ENCODE measurements at places on chromosomes 6 and 20.
A peak's percentile ranks its signal among the peaks of the same experiment; 100 is the strongest.

DNA sequence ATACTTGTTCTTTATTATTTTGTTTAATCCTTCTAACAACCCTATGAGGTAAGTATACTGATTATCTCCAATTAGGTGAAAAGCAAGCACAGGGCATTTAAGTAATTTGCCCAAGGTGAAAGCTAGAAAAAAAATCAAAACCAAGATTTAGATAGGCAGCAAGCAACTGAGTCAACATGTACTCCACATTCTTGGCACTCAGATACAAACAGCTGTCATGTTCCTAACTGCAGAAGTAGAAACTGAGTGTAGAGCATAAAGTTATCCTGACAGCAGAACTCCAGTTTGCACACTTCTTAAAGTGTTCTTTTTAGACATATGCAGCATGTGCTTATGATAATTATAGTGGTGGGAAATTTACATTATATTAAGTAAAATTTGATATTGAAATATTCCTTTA, 278.1 kb downstream of the MEI4 start:
- DNase-seq = no peak

- no peak for DNase-seq
These were observed 442.1 kb downstream of the BCKDHB start for GRCh38 chr6:80548532-80548931.

DNA sequence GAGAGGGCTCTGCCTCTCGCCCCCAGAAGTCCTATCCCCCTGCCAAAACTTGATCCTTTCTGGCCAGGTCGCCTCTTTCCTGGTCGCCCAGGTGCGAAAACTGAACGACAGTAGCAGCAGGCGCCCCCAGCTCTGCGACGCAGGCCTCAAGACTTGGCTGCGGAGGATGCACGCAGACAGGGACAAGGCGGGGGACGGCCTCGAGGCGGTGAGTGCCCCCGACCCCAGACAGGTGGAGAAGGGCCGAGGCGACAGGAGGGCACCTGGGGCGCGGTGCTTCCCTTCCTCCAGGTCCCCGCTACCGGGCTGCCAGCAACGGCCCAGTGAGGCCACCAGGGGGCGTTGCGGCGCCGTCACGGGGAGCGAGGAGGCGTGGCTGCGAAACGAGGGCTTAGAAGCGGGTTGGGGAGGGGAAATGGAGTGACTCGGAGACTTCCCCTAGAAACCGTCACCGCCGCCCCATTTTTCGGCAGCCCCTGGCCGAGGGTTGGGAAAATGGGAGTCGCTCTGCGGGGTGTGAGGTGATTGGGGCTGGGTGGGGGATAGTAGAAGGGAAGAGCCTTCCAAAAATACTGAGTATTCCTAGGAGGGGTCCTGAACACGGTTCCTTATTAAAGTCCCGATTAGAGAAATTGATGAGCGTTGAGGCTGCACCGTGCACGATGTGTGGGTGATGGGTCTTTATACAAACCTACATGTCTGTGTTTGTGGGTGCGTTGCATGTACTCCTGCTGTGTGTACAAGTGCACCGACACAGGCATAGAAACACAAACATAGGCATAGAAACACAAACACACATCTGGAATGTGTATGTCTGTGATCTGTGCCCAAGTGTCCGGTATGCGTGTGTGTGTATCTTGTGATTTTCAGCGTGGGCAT, 44.6 kb downstream of the ARHGAP40 start:
- DNase-seq = peak; percentile 76

DNA sequence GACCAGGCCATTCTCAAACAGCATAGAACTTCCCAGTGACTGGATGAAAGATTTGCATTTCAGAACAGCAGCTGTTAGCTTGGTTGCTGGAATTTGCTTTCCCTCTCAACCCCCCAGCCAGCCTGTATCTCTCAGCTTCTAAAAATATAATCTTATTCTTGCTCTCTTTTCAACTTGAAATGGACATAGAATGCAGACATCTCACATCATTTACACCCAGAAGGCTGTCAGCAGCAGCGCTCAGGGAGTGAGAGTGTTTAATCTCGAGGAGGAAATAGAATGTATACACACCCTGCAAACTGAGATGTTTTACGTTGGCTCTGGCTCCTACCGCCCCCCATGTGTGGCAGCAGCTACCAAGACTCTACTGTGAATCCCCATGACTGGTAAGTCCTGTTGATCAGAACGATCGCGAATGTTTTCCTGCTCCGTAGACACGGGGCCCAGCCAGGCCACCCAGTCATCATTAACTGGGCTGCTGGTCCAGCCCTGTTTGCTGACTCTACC, 163.4 kb upstream of the SLC24A3 start:
- DNase-seq = no peak

DNA sequence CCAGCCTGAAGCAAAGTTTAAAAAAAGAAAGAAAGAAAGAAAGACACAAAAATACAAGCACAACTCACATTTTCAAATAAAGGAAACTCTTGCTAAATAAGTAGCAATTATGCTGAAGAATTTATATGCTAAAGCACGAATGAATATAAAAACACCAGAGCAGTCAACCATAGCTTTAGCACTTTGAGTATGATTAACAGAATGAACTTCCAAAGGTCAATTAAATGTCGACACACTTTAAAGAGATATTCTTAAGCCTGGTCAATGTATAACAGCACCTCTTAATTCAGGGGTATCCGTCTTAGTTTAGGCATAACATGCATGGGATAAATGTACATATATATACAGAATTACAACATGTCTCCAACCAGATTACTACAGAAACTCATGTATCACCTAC, 125.9 kb downstream of the OGFRL1 start:
- no peak for DNase-seq

DNA sequence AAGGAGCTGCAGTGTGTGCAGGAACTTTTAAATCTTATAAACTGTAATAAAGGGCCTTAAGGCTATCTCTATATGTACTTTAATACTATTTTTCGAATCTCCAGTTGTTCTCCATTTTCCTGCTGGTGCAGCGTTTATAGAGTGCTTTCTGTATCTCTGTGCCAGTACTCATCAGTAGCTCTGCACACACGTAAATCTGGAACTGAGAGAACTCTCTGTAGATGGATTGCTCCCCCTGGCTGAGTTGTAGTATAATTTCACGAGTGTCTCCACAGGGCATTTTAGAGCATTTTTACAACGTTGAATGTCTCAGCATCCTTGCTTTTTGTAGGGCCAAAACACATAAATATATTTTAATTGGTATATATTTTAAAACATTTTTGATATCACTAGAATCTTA, 256.5 kb downstream of the TRDN start:
- DNase-seq = peak; percentile 77

GRCh38 chr6:123118811-123119210, 122.8 kb downstream of the CLVS2 start:
- no peak for DNase-seq

DNA sequence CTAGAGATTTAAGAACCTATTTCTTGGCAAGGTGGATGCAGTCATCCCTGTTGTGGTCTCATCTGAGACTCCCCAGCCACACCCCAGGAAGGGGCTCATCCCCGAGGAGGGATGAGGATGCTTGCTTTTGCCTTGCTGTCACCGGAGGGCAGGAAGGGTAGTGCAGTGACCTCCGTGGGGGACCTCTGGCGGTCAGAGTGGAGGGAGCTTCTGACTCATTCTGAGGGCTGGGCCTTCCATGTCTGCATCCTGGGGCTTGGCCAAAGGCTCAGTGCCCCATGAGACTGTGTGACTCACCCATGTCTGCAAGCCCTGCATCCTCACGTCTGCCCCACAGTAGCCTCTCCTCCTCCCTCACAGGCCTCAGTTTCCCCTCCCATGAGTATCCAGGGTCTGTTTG, 38.7 kb downstream of the UQCC2 start:
- no peak for DNase-seq

GRCh38 chr20:454951-455350, 7.4 kb downstream of the TBC1D20 start:
- DNase-seq = no peak

GRCh38 chr6:17930321-17930993, 57.0 kb downstream of the KIF13A start:
- DNase-seq = no peak

GRCh38 chr6:53608396-53608795, 57.2 kb downstream of the KLHL31 start:
- DNase-seq = no peak

DNA sequence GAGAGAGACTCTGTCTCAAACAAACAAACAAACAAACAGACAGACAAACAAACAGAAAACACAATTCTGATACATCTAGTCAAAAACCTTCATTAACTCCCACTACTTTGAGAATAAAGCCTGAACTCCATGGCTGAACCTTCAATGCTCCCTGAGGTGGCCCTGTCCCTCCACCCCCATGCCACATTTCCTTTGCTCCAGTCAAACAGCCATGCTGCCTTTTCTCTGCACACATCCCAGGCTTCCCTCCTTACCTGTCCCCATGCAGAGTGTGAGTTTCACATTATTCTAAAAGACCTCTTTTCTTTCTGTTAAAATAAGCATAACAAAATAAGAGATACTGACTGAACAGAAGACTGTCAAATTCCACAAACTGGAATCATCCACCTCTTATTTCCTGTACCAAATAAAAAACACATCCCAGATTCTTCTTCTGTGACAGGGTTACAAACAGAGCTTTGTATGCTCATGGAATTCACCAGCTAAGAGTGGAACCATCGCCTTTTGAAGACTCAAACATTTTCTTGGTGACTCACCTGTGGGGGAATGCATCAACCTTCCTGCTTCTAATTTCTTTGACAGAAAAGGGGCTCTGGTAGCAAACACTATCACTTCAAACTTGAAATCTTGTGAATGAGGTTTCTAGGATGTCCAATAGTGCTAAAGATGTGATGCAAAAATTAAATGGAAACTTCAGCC, 71.0 kb upstream of the SLC22A16 start:
- DNase-seq = no peak

DNA sequence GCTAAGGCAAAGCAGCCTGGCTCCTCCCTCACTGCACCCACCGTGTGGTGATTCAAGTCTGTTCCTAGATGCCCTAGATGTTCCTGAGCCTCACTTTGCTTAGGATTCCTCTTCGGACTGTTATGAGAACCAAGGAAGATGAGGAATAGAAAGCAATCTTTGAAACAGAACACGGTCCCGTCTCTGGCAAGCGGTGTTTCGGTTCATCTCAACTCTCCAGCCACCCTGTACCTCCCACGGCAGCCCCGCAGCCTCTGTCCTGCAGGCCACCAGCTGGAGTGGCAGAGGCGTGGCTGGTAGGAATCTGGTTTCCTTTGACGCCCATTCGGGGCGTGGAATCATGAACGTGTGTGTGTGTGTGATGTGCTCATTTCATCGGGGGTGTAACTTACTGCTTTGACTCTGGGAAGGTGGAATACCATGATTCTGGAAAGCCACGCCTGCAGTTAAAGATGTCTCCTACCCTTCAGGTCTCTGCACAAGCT, 21.3 kb downstream of the PDE10A start:
- no peak for DNase-seq

- no peak for DNase-seq
These were observed 74.8 kb downstream of the RIN2 start for GRCh38 chr20:19832875-19833274.

GRCh38 chr6:42105709-42106108, 36.7 kb downstream of the C6orf132 start:
- DNase-seq = no peak

- DNase-seq = no peak
These were observed 25.4 kb upstream of the IYD start for GRCh38 chr6:150343434-150343833.

DNA sequence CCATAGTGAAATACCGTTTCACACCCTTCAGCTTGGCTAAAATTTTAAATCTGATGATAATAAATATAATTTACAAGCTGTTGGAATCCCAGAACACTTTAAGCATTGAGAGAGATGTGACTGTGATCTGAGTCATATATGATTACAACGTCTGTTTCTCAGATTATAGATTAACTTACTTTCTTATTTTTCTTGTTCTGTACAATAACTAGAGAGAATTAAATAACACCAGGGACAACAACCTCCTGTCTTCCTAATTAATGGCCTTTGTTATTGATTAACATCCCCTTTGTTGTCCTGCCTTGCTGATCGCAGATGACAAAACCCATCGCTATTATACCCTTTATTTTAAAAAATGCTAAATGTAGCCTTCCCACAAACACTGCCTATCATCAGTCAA, 87.8 kb upstream of the EZR start:
- no peak for DNase-seq

DNA sequence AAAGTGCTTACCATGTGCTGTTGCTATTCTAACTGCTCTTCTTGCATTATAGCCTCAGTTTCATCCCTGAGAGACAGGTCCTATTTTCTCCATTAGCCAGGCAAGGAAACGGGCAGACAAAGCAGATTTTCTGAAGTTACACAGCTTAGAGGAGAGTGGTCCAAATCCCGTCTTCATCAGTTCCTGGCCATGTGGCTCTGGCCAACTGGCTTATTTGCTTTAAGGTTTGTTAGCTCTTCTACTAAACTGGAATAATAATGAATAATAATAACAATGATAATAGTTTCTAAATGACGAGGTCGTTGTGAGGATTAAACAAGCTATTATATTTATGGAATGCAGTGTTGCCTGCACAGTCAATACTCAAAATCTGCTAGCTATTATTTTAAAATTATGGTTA, 35.8 kb upstream of the BCAS1 start:
- no peak for DNase-seq

DNA sequence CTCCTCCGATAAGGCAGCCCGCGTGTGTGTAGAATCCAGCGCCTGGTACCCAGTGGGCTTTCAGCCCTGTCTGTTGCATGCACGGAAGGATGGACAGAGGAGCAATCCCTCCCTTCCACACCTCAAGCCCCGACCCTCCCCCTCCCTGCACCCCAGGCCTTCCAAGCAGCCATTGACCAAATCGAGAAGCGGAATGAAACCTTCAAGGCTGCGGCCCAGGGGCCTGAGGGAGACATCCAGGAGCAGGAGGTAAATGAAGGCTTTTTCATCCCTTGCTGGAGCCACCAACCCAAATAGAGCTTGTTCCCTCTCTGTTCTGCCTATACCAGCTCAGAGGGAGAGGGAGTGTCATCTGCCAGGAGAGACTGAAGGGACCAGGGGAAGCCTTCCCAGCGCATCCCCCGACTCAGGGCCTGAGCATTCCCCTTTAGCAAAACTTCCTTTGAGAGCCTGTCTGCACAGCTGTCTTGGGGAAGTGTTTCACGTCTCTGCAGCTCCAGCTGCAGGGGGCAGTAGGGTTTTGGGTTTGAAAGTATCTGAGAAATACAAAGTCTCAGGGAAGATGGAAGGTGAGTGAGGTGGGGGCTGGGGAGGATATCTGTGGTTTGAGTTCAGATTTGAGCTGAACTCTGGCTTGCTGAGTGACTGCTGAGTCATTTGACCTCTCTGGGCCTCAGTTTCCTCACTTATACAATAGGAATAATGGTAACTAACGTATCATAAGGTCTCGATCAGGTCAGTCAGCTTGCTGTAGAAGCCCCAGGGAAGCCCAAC, 16.1 kb downstream of the FGD2 start:
- DNase-seq = peak; percentile 65

DNA sequence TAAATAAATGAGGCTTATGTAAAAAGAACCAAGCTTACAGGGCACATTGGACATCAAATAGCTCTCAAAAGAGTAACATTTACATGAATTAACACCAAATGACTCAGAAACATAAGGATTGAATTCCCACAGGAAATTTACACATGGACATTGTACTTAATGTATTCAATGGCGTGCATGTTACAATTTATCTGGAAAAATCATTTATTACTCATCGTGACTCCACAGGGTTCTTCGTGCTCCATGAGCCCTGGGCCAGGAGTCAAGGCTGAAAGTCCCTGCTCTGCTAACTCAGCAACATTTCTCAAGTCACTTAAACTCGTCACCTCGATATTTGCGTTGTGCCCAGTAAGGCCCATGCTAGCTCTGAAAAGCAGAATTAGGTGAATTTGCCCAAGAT, 158.5 kb downstream of the PHACTR1 start:
- DNase-seq = no peak

GRCh38 chr20:33796907-33797544, 14.1 kb upstream of the CHMP4B start:
- DNase-seq = no peak

GRCh38 chr20:58039274-58040092, 189.0 kb downstream of the ANKRD60 start:
- no peak for DNase-seq

Data from MM.1S (cell line).